Mammary microvascular endothelial cell (primary cell): ENCODE measurements at places on chromosomes 5 and 9. TPM values are rescaled to one million over a fixed set of nuclear protein-coding genes. Genes with fewer than 3 reads are reported as not detected.

The EGR1 gene
- total RNA-seq = 3.3 and 3.4 TPM in 2 replicates

The ROPN1L gene
- total RNA-seq = 1.4 and 2.5 TPM in 2 replicates

The PLAC8L1 gene
- not detected in 2 replicates for total RNA-seq

The KCNV2 gene
- total RNA-seq = not detected in 2 replicates

The CRHBP gene
- not detected in 2 replicates for total RNA-seq

The PCDHB15 gene
- total RNA-seq = 0.15 and 0.40 TPM in 2 replicates

The SLCO6A1 gene
- not detected in 2 replicates for total RNA-seq

The PDGFRB gene
- total RNA-seq = 0.69 and 1.6 TPM in 2 replicates

The SPACA9 gene
- 1.4 and 1.5 TPM in 2 replicates for total RNA-seq

The CLTB gene
- 195 and 200 TPM in 2 replicates for total RNA-seq
